ENCODE measurements at places on chromosomes 13 and 19.

DNA sequence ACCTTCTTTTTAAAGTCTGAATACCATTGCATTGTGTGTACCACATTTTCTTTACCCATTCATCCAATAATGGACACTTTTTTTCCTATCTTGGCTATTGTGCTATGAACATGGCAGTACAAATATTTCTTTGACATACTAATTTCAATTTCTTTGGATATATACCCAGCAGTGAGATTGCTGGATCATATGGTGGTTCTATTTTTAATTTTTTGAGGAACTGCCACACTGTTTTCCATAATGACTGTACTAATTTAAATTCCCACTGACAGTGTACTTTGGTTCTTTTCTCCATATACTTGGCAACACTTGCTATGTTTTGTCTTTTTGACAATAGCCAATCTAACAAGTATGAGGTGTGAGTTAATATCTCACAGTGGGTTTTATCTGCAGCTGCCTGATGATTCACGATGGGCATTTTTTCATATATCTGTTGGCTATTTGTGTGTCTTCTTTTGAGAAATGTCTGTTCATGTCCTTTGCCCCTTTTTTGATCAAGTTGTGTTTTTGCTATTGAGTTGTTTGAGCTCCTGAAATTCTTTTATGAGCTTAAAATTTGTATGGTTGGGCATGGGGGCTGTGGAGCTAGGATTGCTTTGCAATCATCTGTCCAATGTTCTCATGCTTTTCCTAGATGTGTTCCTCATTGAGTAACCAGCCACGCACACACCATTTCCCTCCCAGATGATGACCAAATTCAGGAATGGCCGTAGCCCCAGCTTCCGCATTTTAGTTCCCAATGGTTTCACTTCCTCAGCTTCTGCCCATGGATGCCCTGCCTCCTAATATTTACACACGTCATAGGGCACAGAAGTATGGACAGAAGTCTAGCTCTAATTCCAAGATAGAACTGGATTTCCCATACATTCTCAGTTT lies 380.0 kb upstream of the SGCG start:
- DNase-seq: no peak

GRCh38 chr19:42184401-42184861 lies 33.0 kb downstream of the DEDD2 start:
- DNase-seq: peak; percentile 89

DNA sequence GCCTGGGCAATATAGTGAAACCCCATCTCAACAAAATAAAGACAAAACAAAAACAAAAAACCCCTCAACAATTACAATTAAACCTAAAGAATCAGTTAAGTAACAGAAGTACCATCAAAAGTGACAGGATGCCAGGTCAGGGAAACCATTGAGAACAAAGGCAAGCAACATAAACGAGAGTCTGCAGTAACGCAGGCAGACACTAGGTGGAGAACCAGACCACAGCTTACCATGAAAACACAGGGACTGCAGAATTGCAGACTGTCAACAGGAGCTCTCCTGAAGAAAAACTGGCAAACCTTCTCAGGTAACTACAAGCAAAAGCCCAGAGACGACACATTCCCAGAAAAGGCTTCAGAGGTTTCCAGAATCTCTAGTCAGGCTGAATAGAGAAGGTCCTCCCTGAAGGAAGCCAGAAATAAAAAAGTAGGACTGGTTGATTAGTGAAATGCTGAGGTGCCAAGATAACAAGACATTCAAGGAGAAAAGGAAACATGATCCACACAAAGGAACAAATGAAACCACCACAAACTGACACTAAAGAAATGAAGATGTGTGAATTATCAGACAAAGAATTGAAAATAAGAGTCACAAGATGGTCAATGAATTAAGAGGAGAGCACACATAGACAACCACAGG lies 2.2 kb upstream of the ZNF665 start:
- DNase-seq: peak; percentile 68

- DNase-seq: peak; percentile 11
Measured at GRCh38 chr13:112124141-112124540, 57.2 kb downstream of the SOX1 start.

DNA sequence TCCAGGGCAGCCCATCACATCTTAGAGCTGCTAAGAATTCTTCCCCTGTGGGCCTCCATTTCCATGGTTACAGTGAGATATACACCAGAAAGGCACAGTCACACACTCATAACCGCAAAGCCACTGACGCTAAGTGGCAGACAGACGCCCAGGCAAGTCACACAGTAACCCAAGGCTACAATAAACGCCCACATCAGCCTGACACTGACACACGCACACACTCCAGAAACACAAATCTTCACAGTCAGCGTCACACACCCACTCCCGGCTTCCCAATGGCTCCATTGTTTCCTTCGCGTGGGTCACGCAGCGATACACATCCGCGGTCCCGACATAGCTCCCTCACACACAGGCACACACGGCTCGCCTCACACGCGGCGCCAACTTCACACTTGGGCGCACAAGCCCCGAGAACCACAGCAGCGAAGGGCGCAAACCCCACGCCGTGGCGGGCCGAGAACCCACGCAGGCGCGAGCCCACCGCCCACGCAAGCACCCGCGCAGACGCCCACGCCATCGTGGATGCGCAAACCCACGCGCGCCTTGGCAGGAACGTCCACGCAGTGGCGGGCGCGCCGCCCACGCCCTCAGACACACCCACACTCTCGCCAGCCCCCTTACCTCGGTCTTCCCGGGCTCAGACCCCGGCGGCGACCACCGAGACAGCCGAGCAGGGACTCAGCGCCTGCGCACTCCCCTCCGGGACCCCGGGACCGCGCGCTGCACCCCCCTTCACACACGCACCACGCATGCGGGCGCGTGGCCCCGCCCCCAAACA lies at the start of gene ZNF667:
ZNF667 (minus strand) TSS at position 695 of the 778 bp plus-strand sequence. CDS start 14,975 bp downstream, outside the sequence.
- no peak for DNase-seq

GRCh38 chr13:99566125-99567083 lies 65.1 kb downstream of the TM9SF2 start:
- no peak for DNase-seq

- DNase-seq: no peak
Measured at GRCh38 chr19:8208119-8208921, 850 bp upstream of the CERS4 start.
